ENCODE measurements at places on chromosomes 7 and 10. TPM values are rescaled to one million over a fixed set of nuclear protein-coding genes. Genes with fewer than 3 reads are reported as not detected.
A peak's percentile ranks its signal among the peaks of the same experiment; 100 is the strongest.

- DNase-seq: no peak
These were observed 34.8 kb upstream of the MSMB start for GRCh38 chr10:46080886-46081285.

- DNase-seq: no peak
These were observed 15.8 kb upstream of the ZNRF2 start for GRCh38 chr7:30268586-30268985.

DNA sequence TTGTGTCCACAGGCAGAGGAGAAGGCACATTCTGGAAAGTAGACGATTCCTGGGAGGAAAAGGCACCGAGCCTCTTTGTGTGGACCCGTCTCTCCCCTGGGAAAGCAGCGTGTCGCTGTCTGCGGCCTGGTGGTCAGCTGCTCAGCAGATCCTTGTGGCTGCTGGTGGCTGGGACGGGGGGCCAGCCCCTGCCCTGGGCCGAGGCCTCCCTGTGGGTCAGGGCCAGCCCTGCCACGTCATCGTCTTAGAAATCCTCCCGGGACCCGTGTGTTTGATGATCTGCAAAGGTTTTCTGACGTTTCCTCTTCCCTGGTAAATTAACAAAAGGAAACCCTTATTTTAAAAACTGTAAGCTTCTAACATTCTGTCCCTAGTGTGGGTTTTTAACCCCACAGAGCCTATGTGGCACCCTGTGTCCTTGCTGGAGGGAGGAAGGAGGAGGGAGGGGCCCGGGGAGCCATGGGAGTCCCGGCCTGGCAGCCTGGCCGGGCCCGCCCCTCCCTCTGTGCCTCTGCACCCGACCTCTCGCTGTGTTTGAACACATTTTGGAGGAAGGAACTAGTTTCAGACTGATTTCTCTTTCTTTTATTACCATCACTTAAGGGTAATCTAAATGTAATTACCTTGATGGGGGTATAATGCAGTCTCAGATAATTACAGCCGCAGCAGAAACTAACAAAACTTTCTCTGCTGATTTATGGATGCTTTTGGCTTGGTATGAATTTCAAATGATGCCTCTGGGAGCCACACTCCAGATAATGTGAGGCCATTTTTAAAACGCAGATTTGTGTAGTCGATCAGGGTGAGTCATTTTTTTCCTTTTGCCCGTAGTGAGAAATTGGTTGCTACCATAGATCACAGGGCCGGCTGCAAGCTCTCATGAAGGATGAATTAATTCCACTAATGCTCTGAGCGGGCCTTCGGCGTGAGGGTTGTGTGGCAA, 85.5 kb downstream of the NKX6-2 start:
- DNase-seq: no peak

Gene IL15RA
- 24.4 TPM for total RNA-seq

DNA sequence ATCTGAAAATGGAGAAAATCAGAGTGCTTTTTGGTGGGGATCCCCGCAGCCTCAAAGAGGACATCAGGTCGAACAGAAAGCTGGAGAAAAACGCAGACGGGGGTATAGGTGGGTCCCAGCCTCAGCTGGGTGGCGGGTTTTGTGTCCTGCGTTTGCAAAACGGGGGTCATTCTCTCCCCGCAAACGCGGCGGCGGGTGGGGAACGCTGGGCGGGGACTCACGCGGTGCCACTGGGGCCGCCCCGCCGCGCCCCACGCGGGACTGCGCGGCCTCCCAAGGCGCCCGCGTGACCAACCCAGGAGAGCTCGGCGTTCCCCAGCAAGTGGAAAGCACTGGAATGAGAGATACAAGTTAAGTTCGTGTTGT, 806 bp upstream of the VIPR2 start:
- DNase-seq: no peak

DNA sequence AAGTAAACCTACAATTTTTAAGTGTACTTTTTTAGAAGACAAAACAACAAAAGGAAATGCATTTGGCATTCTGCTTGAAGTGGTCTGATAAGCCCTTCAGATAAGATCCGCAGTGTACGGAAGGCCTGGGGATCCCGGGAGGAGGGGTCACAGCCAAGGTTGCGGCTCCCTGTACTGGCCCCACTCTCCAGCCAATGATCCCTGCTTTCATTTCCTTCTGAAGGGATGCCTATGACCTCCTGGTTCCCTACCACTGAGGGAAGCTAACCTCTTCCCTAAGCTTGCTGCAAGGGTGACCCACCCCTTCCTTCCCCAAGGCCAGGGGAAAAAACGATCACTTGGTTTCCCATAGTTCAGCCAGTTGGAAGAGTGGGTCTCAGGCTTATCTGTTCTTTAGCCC, 5.3 kb downstream of the DENND2A start:
- no peak for DNase-seq

Gene OPN1SW
- total RNA-seq: not detected

Gene GIMAP7
- 40.5 TPM for total RNA-seq

- peak; percentile 77 for DNase-seq
These were observed 13.5 kb downstream of the IKZF1 start for GRCh38 chr7:50317697-50318669.

DNA sequence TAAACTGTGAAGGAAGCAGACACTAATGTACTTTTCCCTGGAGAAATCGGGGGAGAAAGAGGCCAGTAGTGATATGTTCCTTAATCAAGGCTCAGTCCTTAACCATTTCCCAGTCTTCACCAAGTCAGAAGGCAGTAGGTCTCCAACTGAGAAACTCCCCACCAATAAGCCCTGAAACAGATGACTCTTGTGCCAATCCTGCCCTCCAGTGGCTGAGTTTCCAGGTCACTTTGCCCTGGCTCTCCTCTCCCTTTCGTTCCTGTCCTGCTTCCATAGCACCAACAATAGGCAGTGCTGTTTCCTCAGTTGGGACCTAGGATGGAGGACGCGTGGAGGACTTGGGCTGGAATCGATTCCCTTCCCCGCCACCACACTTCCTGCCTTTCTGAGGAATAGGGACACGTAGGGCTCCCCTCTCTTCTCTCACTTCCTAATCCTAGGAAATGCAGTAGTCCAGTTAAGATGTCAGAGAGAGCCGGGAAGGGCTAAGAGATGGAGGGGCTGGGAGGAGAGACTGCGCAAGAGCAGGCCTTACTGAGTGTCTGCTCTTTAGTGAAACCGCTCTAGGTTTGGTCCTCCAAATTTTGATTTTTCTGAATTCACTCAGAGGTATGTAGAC, 23.4 kb downstream of the ATOH7 start:
- DNase-seq: peak; percentile 67

- DNase-seq: no peak
These were observed 68.9 kb downstream of the FAM53B start for GRCh38 chr10:124675261-124675660.

Gene ST7
- 5.5 TPM for total RNA-seq

- DNase-seq: peak; percentile 84
These were observed 718 bp upstream of the UMAD1 start for GRCh38 chr7:7639847-7640220.

Gene DOCK1
- total RNA-seq: 1.5 TPM

DNA sequence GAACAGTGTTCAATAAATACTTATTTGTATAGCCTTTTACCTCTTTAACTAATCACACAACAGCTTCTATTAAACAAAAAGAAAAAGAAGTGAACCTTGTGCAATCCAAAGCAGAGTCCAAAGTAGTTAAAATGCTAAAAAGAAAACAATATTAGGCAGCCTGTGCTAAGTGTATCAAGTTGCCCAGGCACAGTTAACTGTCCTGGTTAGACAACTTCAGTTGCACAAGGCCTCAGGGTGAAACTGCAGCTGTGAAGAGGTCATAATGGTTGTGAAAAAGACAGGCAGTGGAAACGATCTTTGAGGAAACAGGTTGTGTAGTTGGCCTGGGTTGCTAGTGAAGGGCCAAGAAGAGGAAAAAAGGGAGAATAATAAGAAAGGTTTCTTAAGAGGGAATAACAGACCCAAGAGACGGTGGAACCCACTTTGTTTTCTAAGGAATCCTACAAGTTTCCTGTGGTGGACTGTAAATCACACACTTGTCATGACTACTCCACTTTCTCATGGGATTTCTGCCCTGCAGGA, 6.0 kb upstream of the CROT start:
- DNase-seq: no peak

GRCh38 chr7:44898039-44898438, 12.7 kb upstream of the PURB start:
- no peak for DNase-seq

DNA sequence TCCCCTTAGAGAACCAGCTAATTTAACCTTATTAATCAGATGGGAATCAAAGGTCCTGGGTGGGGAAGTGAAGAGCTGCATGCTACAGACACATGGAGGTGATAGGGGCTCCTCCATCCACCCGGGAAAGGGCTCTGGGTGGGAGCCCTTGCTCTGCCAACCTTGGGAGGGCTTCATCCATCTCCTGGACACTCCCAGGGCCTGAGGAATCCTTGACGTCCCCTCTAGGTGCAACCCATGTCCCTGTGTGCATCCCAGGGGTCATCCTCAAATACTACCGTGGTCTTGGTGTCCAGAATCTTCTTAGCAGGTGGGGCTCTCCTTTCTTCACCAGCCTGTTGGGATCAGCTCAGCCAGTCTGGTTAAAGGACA, 55.4 kb upstream of the IGFBP3 start:
- DNase-seq: peak; percentile 18

DNA sequence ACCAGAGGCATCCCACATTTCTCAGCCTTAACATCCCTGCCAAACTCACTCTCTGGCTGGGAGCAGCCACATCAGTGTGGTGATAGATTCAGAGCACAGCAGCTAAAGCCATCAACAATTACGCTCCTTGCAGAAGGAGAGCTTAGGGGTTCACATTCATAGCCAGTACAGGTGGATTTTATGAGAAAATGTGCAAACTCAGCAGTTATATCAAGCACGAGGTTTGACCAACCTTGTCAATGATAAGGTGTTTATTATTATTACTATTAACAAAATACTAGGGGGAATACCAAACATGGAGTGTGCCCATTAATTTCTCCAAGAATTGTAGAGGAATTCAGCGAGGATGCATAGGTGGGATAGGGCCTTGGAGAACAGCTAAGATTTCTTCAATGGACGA, 362.3 kb downstream of the WDR11 start:
- DNase-seq: no peak

- no peak for DNase-seq
These were observed 893.0 kb downstream of the NRG3 start for GRCh38 chr10:82768040-82768439.
